ENCODE measurements at places on chromosomes 5 and 9.

DNA sequence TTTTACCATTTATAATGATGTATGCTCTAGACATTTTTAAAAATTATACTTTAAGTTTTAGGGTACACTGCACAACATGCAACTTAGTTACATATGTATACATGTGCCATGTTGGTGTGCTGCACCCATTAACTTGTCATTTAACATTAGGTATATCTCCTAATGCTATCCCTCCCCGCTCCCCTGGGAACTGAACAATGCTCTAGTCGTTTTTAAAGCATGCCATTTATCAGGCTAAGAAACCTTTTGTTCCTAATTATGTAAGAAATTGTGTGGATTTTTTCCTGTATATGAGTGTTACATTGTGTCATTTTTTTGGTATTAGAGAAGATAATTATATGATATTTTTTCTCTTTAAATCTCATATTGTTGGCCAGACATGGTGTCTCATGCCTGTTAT is 72.8 kb upstream of the SGCD start:
- DNase-seq: no peak

DNA sequence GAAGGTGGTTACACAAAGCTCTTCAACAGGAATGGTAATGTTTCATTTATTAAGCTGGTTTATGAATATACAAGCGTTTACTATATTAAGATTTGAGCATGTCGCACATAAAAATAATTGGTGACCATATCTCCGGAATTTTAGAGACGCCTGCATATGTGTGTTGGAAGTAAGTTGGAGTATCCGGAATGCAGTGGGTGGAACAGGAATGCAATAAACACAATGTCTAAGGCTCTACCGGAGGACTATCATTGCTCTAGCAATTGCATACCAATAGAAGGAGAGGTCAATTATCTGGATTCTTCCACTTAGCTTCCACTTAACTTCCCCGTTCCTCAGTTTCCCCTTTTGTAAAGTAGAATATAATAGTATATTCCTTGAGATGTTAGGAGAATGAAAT is 1.1 kb upstream of the CEP78 start:
- no peak for DNase-seq

- DNase-seq: no peak
Measured at GRCh38 chr9:16112116-16112515, 559.3 kb downstream of the CCDC171 start.

- no peak for DNase-seq
Measured at GRCh38 chr9:5326187-5326586, 13.5 kb downstream of the RLN1 start.

- DNase-seq: no peak
Measured at GRCh38 chr9:107932601-107933000, 443.0 kb upstream of the KLF4 start.

GRCh38 chr9:137070906-137071275 is 534 bp upstream of the SAPCD2 start:
- DNase-seq: no peak

GRCh38 chr5:151694035-151694485 is 7.3 kb upstream of the SPARC start:
- DNase-seq: no peak

DNA sequence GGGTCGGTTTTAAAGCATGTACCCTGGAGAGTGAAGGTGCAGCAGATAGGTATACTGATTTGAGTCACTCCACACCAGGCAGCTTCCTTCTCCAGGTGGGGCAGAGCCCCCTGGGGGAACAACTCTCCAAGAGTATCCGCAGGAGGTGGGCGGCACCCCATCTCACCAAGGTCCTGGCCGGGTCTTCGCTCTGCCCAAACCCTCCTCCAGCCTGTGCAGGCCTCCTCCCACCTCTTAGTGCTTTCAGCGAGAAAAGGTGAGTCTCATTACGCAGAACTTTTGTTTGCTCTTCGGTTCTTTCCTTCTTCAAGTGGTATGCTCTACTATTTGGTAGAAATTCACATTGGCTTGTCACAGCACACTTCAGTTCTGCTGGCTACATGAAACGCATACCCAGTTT is 13.7 kb downstream of the SPACA9 start:
- DNase-seq: no peak

- DNase-seq: no peak
Measured at GRCh38 chr9:122949696-122950095, 8.9 kb downstream of the RABGAP1 start.

DNA sequence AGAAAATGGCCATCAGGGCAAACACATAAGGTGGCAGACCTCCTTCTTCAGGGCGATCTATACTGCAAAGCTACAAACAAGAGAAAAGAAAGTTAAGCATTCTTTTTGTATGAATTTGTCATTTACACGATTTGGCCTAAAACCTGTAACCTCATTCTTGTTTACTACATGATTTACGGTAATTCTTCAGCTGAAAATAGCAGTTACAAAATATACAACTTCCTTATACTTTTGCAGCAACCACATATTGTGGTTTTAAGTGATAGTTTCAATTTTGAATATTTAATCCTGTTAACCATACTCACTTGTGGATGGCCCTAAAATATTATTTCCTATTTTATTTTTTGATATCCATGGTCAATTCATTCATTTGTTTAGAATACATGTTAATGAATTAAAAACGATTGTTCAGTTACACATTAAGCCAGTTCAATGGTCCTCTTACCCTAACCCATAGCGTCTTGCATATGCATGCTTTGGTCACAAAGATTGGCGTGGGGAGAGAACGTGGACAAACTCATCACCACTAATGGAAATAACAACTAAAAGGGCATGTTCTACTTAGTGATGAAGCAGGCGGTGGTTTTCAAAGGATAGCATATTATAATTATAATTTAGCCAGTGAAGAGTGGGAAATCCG is 16.6 kb downstream of the TUT7 start:
- no peak for DNase-seq

DNA sequence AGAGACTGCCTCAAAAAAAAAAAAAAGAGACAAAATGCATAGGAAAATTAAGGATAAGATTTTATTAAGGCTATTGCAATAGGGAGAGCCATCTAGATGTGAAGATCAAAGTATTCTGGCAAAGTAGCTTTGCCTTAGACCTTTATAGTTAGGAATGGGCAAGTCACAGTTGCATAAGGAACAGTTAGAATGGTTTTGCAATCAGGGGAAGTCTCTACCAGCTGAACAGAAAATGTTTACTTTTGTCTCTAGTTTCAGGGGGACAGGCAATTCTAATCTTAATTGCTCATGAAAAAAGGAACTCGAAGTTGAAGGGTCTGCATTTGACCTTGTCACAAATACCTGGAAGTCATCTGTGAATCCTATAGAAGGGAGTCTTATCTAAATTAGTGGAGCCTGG is 13.1 kb upstream of the ATP6V1G1 start:
- no peak for DNase-seq

All from uterus (tissue), 4 donors.